ENCODE measurements at places on chromosomes 13 and 19.

- DNase-seq, result no peak
These were observed 212.5 kb upstream of the ZNF536 start for GRCh38 chr19:30159636-30160035.

DNA sequence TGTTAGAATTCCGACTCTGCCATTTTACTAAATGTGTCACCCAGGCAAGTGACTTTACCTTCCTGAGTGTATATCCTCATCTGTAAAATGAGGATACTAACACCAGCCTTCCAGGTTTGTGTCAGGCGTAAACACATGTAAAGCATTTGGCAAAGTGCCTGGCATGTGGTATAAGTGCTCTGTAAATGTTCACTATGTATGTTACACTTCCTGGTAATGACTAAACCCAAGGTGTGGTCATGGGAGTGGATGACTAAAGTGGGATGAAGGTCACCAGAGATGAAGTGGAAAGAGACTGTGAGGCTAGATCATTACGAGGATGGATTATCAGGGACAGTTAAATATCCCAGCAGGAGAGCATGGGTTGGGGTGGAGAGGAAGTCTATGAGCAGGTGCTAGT is 25.6 kb downstream of the DEDD2 start:
- no peak for DNase-seq

- no peak for DNase-seq
These were observed at the start of gene TRAPPC6A for GRCh38 chr19:45177817-45178261. Gene TRAPPC6A, minus strand, starts transcription at chr19:45178237. Its CDS starts 19 bp downstream, at chr19:45178218.

- no peak for DNase-seq
These were observed 708 bp upstream of the ERCC1 start for GRCh38 chr19:45424191-45425058.

DNA sequence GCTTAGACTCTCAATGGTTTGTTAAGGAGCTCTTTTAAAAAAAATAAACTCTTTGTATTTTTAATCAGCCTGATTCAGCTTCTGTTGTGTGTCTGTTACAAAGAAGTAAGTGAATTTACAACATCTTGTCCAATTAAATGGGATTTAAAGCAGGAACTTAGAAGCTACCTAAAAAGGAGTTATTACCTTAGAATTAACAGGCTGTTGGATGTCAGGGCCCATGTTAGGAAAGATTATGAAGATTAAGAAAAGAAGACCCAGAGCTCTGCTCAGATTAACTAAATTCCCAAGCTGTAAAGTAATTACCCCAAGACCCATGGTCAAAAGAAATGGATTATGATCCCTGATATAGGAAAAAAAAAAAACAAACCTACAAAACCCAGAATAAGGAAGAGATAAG is 44.1 kb upstream of the ZNF780A start:
- DNase-seq, result no peak

- no peak for DNase-seq
These were observed 772 bp downstream of the GPC6 start for GRCh38 chr13:93227280-93227877.

DNA sequence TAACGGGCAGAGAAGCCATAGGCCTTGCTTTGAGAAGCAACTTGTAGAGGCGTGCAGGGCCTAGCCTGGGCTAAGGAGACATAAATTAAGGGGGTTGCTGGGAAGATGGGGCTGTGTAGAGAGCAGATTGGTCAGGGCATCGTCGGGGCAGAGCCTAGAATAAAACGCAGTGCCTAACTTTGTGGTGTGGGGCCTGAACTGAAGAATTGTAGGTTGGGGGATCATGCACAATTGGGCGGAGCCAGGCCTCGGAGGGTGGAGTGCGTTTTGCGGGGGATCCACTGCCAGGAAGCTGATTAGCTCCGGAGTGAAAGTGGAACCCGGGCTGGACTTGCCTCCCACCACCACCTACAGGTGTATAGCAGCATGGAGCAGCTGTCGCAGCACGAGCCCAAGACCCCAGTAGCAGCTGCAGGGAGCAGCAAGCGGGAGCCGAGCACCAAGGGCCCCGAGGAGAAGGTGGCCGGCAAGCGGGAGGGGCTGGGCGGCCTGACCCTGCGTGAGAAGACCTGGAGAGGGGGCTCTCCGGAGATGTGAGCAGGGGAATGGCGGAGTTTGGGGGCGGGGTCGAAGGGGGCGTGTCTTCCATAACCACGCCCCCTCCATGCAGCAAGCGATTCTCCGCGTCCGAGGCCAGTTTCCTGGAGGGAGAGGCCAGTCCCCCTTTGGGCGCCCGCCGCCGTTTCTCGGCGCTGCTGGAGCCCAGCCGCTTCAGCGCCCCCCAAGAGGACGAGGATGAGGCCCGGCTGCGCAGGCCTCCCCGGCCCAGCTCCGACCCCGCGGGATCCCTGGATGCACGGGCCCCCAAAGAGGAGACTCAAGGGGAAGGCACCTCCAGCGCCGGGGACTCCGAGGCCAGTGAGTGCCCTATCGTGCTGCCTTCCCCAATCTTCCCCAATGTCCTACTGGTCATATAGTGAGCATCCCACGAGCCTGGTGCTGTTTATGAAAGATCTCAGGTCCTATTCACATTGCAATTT is 13.8 kb downstream of the DNASE2 start:
- DNase-seq, result no peak

DNA sequence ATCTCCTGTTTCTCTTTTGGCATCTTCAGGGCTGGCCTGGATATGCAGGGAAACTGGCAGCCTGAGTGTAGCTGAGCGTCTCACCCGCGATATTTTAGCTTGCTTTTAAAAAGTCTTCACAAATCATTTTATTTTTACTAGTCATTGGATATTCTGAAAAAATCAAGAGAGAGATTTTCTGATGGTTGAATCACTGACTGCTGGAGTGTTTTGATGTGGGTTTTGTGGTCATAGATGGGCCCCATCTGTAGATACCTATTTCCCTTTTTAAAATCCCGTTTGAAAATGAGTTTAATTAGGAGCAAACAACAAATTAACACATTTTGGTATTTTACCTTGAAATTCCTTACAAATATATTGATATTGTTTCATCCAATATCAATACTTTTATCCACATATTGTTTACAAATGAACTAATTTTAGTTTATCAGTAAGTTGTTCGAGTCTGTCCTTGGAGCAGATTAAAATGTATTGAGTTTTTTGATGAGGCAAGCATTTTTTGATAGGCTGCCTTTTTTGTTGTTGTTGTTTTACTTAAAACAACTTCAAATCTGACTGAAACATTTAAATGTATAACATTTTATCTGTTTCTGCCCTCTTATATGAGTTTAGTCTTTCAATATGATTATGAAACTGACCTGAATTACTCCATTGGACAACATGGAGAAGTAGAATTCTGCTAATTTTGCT is 21.5 kb upstream of the OXGR1 start:
- DNase-seq, result no peak

DNA sequence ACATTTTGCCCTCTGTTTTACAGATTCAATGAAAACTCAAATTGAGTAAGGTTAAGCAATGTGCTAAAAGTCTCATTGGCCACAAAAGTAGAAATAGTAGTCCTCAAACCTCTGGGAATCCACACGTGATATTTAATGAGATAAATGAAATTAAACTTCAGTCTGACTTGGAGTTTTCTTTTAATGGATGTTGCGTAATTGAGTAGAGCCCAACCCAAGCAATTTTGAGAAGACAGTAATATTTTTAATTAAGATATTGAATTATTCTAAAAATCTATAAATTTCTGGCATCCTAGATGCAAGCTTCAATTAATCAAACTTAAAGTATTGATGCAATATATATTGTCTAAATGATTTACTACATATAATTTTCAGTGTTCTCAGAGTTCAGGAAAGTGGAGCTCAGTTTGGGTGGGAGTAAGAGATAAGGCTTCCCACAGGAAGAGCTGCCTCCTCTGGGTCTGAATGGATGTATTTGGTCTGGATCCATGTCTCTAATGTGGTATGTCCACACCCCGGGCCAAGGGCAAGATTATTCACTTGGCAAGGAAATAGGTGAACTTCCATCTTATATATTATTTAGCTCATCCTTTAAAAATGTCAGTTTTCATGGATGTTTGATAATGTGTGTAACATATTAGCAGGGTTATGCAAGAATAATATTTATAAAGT is 6.9 kb downstream of the MBNL2 start:
- no peak for DNase-seq

DNA sequence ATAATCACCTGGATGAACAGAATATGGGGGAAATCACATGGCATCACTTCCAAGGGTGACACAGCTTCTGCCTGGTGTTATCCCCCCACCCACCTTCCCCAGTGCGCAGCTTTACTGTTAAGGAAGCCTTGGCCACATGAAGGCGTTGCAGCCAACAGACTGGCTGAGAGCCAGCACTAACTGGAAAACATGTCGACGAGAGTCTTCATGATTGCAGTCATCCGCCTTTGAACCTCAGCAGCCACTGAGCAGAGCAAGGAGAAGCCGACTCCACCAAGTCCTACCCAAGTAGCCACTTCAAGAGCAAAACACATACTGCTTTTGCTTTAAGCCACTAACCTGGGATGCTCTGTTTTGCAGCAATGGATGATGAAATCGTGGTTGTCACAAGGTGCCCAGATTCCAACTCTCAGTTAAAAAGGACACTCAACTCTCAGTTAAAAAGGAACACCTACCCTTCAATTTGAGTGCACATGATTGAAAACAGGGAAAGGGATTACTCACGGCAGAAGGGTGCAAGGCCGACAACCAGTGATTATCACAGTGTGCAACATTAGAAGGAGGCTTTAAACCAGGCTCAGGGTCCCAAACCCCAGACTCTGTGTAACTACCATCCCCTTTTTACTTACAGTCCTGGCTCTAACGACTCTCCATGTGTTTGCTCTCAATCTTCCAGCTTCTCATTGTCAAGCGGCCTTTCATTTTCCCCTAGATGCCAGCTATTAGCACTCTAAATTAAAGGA is 149.1 kb downstream of the KLF12 start:
- DNase-seq, result no peak

DNA sequence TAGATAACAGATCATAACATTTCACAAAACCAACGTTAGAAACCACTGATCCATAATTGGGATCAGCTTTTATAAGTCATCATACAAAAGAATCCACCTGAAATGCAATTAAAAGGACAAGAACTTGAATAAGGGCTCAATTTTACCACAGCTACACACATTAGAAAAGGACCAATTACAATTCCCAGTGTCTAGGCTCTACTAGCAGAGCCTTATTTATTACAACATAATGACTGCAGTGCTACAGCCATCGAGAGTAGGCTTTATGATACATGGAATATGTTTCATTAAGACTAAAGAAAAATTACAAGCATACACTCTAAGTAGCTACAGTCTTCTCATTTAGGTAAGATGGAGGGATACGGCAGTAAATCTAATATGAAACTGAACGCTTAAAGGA is 2.9 kb downstream of the RBM26 start:
- DNase-seq, result no peak

- DNase-seq, result no peak
These were observed 2.3 kb downstream of the PRKD2 start for GRCh38 chr19:46714444-46715106.

DNA sequence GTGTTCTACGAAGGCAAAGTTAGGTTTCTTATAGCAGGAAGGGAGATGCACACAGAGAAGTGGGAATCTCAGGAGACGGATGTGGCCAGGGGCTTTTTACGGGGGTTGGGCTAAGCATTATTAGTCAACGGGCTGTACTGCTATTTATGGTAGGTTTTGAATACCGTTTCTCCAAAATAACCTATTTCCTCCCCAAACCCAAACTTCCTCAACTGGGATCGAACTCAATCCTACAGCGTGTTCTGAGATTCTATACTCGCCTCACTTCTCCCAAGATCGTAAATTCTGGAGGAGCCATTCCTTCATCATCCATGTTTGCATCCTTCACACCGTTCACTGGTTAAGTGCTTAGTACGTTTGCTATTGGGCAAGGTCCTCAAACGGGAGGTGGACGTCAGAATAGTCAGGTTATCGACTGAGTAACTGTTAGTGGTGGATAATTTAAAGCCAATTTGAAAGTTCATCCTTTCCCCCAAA is 1.2 kb upstream of the TRIM13 start:
- DNase-seq, result no peak

DNA sequence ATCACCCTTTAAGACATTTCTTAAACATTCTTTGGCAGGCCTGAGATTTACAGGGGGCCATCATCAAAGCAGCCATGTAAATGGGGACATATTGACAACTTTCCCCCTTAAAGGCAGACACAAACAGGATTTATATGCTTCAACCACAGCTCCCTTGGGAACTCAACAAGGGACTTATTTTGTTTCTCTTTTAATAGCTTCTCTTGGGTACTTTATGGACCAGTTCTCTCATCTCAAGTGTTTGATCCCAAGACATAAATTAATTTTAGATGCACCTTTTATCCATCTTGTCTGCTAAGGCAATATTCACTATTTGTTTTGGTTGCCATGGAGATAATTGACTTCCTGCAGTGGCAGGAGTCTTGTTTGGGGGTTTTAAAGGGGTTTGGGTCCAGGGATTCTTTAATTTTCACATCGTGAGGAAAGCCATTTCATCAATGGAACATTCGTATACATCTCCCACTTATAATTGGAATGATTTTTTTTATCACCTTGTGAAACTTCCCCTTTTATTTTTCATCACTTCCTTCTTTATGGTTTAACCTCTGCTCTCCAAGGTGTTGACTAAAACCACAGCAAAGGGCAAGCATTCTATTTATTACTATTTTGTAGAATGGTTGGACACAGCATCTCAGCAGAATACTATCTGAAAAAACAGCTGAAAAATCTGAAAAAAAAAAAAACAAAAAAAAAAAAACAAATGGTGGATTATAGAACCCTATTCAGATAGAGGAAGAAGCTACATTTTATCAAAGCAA is 726.0 kb downstream of the DIAPH3 start:
- DNase-seq, result no peak

DNA sequence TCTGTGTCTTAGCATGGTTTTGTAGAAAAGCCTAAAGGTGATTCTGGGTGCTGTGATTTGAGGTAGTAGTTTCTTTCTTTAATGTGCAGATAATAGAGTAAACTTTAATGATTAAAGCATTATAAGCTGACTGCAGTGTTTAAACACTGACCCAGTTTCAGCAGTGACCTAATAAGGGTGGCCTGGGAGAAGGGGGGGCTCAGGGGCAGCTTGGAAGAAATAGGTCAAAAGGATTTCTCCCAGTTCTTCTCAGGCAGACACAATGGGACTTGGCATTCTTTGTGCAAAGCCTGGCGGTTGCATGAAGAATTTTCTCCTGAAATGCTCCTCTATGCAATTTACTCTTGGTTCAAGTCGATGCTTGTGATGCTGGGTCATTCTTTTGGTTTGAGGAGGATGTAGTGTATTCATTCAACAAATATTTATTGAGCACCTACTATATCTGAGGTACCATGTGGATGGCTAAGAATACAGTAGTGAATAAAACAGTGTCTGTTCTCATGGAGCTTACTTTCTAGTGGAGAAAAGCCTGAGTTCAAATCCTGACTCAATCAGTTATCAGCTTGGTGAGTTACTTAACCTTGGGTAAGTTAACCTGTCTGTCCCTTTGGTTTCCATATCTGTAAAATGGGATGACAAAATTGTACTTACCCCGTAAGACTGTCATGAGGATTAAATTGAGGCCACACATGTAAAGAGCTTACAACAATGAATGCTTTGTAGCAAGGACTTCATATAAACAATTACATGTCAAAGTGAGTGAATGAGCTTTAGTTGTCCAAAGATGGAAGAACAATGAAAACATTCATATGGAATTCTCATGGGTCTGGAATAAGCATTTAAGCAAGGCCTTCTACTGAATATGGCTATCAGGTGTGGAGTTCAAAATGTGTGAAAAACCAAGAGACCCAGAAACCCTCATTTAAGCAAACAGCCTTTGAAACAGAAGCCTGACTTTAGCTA is 210.2 kb downstream of the KCNRG start:
- no peak for DNase-seq
